COLO829 (cell line): ENCODE measurements at places on chromosomes 13 and 19.

DNA sequence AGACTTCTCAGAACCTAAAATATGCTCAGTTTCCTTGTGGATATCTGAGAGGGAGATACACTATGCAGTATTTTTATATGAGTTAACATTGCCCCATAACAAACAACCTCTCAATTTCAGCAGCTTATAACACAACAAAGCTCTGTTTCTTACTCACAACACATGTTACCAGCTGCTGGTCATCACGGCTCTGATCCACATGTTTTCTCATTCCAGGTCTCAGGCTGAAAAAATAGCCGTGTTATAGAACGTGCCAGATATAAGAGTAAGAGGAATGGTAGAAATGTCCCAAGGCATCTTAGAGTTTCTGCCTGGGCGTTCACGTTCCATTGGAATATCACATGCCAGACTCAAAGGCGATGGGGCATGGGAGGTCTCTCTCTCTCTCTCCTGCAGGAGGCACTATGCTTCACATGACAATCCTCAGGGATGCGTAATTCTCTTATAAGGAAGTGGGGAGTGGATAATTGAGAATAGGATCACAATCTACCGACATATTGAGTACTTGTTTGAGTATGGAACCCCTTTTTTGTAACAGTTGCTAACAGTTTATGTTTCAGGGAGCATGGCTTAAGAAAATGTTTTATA, 246.6 kb downstream of the NHLRC3 start:
- DNase-seq = no peak

DNA sequence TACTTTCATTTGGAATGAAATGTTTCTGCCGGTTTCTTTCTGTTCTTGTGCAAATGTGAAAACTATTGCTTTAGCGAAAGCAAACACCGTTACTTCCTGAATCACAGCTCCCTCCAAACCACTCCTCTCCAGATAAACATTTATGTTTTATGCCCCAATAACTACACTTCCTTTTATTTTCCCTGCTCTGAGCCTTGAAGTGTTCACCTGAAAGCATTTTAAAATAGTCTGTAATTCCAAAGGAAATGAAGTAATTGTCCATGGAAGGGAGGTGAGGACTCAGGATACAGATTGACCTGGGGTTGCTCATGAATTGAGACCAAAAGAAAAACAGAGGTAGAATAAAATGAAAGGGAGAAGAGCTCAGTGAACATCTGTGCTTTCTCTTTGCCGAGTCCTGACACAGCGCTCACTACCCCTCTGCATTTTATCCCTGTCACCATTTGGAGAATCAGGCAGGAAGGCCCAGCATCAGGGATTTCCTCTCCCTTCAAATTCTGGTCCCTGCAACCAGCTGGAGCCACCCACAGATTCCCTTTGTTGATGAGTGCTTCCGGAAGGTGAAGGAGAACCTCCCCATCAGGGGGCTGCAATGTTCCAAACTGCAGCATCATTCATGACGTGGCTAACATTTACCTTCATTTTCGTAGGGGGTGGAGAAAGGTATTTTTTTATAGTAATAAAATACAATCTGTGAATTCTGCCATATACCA, 171.9 kb downstream of the ITGBL1 start:
- DNase-seq = no peak

GRCh38 chr19:23071147-23071511, 45.7 kb upstream of the ZNF730 start:
- no peak for DNase-seq

GRCh38 chr19:49716154-49716553, 25.2 kb downstream of the CPT1C start:
- DNase-seq = no peak

DNA sequence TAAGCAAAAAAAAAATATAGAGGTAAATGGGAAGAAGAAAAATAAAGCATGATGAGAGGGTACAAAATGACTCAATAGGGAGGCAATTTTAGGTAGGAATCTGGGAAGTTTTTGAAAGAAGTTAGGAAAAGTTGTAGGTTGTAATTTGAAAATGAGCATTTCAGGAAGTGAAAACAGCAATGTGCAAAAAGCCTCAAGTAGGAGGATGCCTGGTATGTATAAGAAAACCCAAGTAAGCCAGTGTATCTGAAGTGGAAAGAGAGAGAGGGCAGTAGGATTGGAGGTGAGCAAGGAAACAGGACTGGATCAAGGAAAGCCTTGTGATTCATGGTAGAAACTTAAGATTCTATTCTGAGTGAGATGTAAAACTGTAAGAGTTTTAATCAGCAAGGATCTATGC, 121.6 kb upstream of the SPRY2 start:
- DNase-seq = no peak

- no peak for DNase-seq
These were observed 722 bp downstream of the PKN1 start for GRCh38 chr19:14433554-14434501.

DNA sequence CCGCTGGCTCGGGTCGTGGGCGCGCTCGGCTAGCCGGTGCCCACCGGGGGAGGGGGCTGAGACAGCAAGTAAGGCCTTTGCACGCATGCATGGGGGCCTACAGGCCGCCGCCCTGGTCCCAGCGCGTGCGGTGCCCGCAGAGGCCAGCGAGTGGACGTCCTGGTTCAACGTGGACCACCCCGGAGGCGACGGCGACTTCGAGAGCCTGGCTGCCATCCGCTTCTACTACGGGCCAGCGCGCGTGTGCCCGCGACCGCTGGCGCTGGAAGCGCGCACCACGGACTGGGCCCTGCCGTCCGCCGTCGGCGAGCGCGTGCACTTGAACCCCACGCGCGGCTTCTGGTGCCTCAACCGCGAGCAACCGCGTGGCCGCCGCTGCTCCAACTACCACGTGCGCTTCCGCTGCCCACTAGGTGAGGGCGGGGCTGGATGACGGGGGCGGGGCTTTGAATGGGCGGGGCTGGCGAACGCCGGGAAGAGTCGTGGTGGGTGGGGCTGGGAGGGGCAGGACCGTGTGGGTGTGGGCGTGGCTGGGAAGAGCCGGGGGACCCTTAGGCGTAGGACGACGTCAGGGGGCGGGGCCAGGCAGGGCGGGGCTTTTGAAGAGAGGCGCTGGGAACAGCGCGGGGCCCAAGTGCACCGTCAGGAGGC, 2.1 kb downstream of the CILP2 start:
- DNase-seq = peak; percentile 80

DNA sequence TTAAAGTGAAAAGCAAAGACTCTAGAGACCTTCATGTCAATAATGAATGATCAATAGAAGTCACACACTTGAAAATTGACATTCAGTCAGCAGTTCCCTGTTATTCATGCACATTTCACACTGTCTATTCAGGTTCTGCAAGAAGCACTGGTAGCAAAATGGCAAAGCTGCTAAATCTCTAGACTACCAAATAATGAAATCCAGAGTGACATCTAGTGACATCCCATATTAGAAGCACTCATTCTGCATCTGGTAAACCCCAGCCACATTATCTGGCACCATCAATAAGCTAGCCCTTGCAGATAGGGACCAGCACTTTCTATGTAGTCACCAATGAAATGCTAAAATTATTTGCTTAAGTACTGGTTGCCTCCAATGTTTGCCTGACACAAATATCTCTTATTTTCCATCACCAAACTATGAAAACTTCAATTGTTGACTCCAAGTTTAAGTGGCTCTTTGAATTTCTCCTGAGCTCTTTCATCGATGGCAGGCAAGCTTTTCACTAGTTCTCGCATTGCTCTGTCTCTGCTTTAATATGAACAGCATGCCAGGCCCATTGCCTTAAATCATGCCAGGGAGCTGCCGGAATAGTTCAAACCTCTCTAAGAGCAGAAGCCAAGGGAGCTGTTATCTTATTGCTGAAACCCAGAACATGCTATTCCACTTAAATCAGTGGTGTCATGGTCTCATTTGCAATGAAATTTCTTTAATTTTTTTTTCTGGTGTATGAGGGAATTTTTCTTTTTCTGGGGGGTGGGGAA, 409.9 kb downstream of the MZT1 start:
- DNase-seq = no peak

DNA sequence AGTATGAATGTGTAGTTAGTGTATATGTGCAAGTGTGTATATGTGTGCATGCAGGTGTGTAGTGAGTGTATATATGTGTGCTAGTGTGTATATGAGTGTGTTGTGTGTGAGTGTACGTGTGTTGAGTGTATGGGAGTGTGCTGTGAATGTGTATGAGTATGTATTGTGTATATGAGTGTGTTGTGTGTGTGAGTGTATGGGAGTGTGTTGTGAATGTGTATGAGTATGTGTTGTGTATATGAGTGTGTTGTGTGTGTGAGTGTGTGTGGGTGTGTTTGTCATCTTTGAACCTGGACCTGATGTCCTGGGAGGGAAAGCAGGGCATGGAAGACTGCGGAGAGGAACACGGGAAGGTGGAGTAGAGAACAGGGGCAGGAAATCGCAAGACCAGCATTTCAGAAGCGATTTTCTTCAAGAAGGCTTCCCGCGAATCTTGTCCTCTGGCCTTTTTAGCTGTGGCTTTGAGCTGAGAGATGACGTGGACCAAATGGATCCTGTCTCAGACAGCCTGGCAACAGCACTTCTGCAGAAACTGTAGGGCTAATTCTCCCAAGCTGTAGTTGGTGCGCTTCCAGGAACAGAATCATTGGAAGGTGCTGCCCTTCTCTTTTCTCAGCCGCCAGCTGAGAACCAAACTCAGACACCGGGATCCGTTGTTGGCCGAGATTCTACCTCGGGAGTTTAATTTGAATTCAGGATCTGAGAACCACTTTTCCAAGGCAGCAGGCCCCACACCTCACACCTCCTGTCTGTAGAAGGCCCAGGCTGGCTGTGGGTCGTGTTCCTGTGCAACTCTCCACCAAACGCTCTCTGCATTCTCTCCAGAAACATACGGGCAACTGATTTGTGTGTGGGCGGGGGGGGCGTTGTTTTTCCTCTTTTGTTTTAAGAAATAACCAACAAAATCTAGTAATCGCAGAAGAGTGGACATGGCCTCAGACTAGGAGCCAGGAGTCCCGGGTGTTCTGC, 94.7 kb upstream of the RAP2A start:
- no peak for DNase-seq

DNA sequence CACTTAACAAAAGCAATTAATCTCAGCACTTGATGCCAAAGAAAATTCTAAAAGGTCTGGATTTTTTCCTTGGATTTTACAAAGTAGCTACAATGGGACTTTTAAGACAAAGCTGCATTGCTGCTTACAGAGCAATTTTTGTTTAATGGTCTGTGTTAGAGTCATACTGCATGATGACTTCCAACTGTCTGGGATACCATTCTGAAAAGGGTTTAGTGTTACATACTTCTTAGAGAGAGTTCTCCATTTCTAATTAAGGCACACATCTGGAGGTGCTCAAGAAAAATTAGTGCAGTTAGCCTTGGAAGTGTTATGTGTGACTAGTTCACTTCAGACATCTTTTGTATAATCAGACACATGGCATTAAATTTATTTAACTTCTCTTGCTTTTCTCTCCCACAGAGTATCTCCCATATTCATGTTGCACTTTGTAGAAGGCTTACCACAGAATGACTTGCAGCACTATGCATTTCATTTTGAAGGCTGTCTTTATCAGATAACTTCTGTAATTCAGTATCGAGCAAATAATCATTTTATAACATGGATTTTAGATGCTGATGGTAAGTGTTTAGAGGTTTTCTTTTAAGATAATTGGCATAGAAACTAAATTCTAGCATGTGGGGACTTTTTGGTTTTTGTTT, 35.1 kb downstream of the USPL1 start:
- no peak for DNase-seq

DNA sequence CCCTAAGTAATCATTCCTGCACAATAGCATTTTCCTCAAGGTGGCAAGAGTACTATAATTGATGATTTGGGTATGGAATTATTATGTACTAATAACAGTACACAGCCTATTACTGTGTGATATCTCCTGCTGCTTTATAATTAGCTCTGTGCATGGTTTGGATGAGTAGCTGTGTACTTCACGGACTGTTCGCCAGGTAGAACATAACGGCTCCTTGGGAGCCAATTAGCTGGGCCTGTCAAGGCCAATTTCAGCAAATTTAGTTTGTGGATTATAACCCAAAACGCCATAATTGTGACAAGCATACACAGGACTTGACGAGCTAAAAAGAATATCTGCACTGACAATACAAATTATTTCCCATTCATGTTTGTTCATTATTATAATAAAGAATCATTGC, 1584.2 kb downstream of the SLITRK1 start:
- DNase-seq = no peak

DNA sequence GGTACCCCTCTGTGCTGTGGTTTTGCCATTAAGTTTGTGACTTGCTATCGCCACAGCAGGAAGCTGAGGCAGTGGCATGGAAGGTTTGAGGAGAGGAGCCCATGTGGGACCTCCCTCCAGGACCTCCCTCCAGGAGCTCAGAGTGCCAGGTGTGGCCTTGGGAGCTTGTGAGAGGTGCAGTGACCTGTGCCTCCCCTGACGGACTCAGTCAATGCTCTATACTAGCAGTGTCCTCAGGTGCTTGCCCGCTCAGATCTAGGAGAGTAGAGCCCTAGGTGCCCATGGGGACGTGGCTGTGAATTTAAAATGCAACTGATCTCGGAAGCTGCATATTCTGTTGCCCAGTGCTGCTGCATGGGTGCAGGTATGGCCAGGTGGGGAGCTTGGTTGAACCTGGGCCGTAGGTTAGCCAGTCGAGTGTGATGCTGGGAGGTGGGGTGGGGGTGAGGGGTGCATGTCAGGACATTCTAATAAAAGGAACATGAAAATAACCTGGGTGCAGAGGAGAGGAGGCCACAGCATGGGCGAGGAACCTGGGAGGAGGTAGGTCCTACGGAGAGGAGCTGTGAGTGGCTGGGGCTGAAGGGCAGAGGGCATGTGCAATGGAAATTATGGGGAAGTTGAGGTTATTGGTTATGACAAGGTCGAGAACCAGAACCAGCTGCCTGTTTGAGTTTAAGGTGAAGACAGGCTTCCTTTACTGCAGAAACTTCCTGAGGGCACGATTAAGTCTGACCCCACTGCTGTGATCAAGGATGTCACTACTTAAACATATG, 41.6 kb downstream of the TEX29 start:
- no peak for DNase-seq

DNA sequence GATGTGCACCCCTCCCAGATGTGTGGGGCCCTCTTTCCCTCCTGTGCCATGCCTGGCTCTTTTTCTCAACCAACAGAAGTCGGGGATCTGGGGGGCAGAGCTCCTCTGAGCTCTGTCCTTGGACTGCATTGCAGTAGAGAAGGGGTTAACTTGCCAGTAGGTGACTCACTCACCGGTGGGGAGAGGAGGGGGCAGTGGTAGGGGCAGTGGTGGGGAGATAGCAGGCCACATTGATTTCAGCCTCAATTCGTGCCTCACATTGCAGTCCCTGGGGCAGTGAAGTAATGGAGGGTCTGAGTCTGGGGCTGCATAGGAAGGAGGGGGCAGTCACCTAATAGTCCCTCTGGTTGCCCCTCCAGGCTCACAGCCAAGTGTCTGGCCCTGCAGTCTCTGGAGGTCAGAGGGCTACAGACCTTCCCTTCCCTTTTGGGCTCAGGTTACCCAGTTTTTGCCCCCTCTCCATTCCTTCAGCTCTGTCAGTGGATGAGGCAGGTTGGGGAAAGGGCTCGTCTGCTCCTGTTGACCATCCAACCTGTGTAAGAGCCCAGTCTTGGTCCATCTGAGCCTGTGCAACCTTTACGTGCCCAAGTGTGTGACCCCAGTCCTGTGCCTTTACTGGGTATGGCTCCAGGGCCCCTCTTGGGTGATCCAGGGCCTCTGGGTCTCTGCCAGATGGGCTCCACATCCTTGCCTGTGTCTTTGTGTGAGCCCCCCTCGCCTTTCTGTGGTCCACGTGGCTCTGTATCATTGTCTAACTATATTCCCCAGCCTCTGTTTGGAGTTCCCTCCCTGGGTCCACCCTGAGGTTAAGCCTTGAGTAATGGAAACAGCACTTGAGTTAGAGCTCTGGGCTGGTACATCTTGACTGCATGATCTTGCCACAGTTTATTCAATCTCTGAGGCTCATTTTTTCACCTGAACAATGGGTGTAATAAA, 13.0 kb downstream of the CIC start:
- DNase-seq = peak; percentile 48

GRCh38 chr19:1718420-1719291, 34.6 kb upstream of the ONECUT3 start:
- DNase-seq = no peak
